Lower leg skin (tissue), 4 donors: ENCODE measurements at places on chromosomes 5 and 9.
A peak's percentile ranks its signal among the peaks of the same experiment; 100 is the strongest.

DNA sequence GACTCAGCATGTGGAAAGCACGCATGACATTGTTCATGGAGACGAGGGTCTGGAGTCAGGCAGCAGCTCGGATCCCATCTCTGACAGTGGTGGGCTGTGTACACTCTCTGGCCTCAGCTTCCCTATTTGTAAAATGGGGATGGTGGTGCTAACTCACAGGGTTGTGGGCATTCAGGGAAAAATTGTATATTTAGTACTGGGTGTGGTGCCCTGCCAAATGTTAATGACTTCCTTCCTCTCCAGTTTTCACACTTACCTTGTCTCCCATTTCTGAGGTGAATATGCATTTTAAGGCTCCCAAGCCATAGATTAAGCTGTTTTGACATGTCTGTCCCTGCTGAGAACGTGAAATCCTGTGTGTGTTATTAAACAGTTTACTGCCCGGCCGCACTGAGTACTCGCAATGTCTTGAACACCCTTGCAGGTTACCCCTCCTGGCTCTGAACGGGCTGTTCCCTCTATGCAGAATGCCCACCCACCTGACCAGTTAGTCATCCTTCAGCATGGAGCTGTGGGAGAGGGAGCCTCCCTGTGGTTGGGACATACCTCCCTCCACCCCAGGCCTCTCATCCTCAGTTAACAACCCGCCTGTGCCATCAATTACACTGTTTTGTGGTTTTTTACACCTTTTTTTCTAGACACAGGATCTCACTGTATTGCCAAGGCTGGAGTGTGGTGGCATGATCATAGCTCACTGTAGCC is 25.8 kb downstream of the TJP2 start:
- DNase-seq, result peak; percentile 72

DNA sequence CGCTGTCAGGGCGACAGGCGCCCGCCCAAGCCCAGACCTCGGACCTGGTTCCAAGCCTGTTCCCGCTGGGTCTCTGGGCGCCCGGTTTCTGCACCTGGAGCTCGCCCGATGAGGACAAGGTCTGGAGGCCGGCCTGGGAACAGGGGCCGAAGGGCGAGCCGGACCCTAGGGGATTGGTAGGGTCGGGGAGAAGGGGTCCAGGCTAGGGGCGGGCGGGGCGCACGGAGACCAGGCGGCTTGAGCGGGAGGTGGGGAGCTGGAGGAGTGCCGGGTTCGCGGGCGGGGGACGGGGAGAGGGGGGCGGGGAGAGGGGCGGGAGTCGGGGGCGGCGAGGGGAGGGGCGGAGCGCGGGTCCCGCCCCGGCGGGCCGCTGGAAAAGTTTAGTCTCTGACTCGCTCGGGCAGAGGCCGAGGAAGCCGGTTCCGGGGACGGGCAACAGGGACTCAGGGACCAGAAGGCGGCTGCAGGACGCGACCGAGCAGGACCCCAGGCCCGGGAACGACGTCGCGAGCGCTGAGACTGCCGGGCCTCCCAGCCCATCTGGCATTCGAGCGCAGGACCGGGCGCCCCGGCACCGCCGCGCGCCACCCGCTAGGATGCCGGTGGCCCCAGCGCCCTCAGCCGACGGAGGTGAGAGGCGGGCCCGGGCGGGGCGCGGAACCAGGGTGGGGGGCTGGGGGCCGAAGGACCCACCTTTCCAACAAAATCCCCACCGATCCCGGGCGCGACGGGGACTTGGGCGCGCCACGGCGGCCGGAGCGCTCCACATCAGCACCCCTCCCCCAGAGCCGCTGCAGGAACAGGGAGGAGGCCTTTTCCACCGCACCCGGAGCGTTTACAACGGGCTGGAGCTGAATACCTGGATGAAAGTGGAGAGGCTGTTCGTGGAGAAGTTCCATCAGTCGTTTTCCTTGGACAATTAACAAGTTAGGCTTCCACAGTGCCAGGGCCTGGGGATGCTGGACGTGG is at the start of gene S1PR3:
S1PR3 (plus strand) TSS at position 403 of the 969 bp plus-strand sequence. CDS start 9,733 bp downstream, outside the sequence.
- DNase-seq, result no peak

GRCh38 chr9:96056226-96056625 is 180.7 kb downstream of the ERCC6L2 start:
- no peak for DNase-seq

DNA sequence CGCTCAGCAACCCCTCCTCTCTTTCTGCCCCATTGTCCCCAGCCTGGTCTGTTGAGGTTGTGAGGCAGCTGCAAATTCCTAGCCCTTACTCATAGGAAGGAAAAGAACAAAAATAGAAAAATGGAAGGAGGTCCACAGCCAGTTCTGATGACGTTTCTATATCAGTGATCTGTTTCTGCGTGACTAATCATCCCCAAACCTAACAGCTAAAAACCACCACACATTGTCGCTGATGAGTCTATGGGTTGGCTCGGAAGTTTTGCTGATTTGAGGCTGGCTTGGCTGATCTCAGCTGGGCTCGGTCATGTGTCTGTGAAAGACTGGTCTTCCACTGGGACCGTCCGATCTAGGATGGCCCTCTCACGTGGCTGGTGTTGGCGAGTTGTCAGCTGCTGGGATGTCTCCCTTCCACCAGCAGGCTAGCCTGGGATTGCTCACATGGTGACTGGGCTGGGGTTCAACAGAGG is 200.6 kb upstream of the ZNF618 start:
- peak; percentile 78 for DNase-seq

GRCh38 chr9:99419070-99419469 is 197.0 kb downstream of the SEC61B start:
- DNase-seq, result no peak

DNA sequence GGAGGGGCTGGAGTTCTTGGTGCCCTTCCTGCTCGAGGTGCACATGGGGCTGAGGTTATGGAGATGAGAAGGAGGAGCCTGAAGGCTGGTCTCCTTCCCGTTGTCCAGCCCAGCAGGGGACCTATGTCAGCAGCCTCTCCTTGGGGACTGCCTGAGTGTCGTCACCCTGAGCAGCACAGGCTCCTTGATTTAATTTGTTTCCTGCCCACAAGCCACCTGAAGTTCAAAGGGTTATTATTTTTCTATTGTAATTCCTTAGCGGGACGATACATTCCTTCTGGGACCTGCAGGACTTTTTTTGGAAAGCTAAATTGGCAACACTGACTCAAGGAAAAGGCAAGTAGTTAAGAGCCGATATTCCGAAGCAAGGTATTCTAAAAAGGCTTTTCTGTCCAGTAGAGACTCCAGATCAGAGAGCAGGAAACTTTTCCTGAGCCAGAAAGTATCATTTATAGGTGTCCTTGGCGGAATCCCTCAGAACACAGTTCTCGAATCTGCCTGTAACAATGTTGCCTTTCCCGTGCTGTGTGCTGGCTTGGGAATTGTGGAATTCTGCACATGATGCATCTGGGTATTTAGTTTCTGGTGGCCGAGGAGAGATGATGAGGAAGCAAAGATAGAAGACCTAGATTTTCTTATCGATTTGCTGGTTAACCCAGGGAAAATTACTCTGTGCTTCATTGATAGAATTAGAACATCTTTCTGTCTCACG is 55.4 kb downstream of the ARHGAP26 start:
- no peak for DNase-seq

GRCh38 chr5:64292611-64293215 is 127.1 kb downstream of the RNF180 start:
- no peak for DNase-seq

DNA sequence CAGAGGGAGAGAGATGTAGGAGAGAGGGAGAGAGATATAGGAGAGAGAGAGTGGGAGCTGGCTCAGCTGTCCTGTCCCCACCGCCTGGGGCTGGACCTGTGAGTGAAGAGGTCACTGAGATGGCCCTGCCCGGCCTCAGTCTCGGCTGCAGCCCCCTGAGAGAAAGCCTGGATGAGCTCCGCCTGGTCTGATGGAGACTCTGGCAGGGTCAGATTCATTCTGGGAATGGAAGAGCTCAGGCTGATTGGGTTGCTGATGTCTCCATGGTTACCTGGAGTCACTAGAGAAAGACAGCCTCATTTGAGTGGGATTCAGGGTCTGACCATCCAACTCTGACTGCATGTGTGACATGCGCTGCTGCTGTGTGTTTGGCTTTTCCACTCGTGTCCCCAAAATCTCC is 27.1 kb upstream of the SEMA4D start:
- no peak for DNase-seq

GRCh38 chr5:138699482-138699881 is 53.7 kb upstream of the CTNNA1 start:
- no peak for DNase-seq

DNA sequence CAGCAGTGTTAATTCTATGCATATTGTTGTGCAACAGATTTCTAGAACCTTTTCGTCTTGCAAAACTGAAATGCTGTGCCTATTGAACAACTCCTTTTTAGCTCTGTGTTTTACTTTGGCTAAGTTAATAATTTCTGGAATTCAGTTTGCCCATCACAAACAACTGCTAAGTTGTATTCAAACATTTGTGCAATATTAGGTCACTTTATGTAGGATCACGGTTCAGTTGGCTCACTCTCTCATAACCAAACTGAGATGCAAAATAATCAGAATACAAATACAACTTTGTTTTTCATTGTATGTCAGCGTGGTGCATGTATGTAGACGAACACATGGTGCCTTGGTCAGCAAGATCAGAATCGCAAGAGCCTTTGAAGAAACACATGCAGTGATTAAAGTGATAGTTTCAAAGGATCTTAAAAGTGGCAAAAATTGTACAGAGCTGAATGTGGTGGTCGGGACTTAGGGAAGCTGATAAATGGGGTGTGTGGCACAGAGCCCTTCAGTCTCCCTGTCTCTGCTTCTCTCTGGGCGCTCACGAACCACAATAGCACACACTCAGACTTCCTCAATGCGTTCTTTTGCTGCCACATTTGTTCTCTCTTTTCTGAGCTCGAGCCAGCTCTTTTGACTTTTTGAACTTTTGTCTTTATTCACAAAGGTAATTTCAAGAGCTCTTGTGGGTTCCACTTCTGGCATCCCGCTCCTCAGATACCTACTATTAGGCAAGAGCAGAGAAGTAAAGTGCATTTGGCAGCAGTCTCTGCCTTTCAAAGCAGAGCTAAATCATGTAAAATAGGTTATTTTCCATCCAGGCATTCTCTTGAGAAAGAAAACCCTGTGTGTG is 112.4 kb upstream of the CTSL start:
- no peak for DNase-seq

DNA sequence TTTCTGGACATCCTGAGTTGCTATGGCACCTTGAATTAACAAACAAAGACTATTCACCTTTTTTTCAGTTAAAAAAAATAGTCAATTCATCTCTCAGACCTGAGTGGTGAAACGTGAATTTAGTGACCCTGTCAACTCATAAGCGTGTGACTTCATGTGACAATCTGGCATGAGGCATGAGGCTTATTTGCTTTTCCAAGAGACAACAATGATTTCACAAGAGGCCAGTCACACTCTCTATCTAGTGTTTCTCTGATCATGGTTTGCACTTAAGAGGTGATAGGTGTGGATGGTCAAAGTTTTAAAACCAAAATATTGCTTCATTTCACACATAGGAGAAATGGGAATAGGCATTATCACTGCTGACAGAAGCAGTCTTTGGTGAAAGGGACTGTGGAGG is 559.6 kb upstream of the ACO1 start:
- DNase-seq, result no peak

GRCh38 chr9:123049589-123050222 is 16.2 kb downstream of the GPR21 start:
- no peak for DNase-seq

DNA sequence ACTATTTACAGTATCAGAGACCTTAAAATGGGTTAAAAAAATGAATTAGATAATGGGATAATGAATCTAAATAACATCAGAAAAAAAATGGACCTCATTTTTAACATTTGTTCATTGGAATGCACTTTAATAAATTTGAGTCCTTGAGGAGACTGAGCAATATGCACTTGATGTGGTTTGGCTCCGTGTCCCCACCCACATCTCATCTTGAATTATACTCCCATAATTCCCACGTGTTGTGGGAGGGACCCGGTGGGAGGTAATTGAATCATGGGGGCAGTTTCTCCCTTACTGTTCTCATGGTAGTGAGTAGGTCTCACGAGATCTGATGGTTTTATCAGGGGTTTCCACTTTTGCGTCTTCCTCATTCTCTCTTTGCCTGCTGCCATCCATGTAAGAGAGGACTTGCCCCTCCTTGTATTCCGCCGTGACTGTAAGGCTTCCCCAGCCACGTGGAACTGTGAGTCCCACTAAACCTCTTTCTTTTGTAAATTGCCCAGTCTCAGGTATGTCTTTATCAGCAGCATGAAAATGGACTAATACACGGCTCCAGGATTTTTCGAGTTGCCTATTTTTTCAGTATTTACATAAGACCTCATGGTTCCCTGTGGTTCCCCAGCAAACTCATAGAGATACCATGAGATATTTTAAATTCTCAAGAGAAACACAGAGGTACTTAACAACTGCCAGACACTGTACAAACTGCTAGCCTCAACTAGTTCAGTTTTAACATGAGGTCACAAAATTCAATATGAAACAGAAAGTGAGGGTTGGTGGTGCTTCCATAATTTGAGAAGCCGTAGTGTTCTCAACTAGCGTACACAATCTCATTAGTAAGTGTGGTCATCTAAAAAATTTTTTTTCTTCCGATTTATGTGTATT is 128.3 kb downstream of the TLE1 start:
- no peak for DNase-seq

GRCh38 chr5:54224103-54224826 is 86.1 kb downstream of the ARL15 start:
- no peak for DNase-seq

GRCh38 chr5:36658038-36658756 is 51.8 kb downstream of the SLC1A3 start:
- no peak for DNase-seq

DNA sequence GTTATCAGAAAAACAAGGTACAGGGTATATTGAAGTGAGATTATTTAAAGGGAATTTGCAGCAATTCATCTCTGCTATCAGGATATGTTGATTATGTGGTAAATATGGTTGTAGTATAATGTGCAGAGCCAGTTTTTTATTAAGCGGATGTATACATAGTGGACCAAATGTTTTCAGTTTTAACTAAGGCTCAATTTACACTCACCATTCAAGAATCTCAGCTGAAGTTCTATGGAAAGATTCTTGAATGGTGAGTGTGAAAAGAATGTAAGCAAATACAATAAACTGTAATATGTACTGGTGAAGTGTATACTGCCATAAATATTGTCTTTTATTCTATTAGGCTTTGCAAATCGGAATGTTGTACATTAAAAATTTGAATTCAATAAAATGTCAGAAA is 895.9 kb upstream of the CDH10 start:
- DNase-seq, result no peak

DNA sequence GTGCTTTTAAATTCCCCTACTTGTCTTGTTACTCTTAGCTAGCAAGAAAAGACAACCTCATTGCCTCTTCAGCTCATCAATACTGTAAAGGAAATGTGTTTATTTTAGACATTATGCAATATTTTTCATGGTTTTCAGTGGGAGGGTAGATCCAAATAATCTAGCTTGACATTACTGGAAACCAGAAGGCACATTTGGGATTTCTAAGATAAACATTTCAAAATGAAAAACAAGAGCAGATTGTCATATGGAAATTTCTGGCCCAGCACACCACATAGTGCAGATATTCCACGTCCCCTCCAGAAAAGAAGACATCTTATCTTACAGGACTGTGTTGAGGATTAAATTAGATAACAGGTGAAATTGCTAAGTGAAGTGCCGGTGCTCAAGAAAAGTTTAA is 296.9 kb downstream of the MSX2 start:
- DNase-seq, result no peak
